Common myeloid progenitor, CD34-positive (primary cell): ENCODE measurements at places on chromosomes 6 and 20.

GRCh38 chr20:53101992-53102760, 130.0 kb downstream of the TSHZ2 start:
- no peak overlapping the region for H3K4me3 ChIP-seq
- DNase-seq = no peak
- H3K36me3 ChIP-seq = no peaks in the 10 kb centered on the region
- no peaks in the 10 kb centered on the region for H3K4me1 ChIP-seq
- H3K27me3 ChIP-seq = peaks cover 2% of the 10 kb centered on the region

GRCh38 chr6:163457637-163458561, 43.4 kb downstream of the QKI start:
- H3K27me3 ChIP-seq = no peaks in the 10 kb centered on the region
- H3K4me1 ChIP-seq = peaks cover 8% of the 10 kb centered on the region
- H3K36me3 ChIP-seq = peaks cover 17% of the 10 kb centered on the region
- no peak overlapping the region for H3K27ac ChIP-seq
- H3K4me3 ChIP-seq = no peak overlapping the region

DNA sequence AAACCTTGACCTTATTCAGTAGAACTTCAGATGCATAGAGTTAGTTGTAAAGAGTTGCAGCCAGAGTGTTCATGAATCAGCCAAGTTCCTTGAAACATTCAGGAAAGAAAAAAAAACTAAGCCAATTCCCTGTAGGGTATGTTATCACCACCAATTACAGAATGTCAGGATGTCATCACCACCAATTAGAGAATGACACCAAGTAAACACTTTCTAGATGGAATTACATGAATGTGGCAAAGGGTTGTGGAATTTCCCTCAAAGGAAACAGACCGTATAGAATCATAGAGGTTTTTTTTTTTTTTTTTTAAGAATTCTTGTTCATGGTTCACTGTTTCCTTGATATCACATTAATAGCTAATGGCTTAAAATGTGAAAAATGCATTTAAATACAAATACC, 472.1 kb upstream of the RNF217 start:
- no peaks in the 10 kb centered on the region for H3K4me1 ChIP-seq
- H3K27me3 ChIP-seq = no peaks in the 10 kb centered on the region
- no peaks in the 10 kb centered on the region for H3K36me3 ChIP-seq
- DNase-seq = no peak

GRCh38 chr6:25042036-25042521, 106.3 kb upstream of the RIPOR2 start:
- DNase-seq = peak; percentile 76
- H3K27me3 ChIP-seq = no peaks in the 10 kb centered on the region
- peak overlapping the region; percentile 97 for H3K27ac ChIP-seq
- H3K4me3 ChIP-seq = peak overlapping the region; percentile 89

DNA sequence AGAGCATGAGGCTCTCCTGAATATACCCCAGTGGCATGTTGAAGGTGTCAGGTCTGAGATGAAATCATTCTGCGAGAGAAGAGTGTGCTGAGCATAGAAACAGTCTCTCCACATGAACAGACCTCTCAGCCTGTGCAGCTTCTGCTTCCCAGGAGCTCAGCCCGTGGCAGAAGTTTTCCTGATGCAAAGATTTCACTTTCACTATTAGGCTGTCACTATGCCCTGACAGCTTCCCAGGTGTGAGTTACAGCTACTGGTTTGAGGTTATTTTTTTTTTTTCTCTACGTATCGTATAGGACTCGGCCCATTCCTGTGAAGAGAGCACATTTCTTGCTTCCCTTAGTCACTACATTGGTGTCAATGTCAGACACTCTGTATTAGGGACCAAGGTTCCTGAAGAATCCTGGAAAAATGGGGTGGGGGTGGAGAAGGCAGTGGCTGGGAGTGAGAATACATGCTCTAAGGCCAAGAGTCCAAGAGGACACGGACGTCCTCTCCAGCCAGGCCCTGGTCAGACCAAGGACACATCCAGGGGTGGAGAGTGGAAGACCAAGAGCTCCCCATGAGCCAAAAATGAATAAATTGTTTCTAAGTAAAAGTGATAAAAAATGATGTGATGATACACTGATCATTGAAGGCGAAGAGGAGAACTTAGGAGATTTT, 121.2 kb upstream of the AKAP12 start:
- no peak overlapping the region for H3K4me3 ChIP-seq
- H3K4me1 ChIP-seq = no peaks in the 10 kb centered on the region
- no peak overlapping the region for H3K27ac ChIP-seq
- no peaks in the 10 kb centered on the region for H3K27me3 ChIP-seq
- H3K36me3 ChIP-seq = no peaks in the 10 kb centered on the region
- peak; percentile 46 for DNase-seq

GRCh38 chr6:153588330-153588729, 450.7 kb upstream of the OPRM1 start:
- H3K27me3 ChIP-seq = no peaks in the 10 kb centered on the region
- H3K36me3 ChIP-seq = no peaks in the 10 kb centered on the region
- no peak overlapping the region for H3K4me3 ChIP-seq
- H3K4me1 ChIP-seq = no peaks in the 10 kb centered on the region
- H3K27ac ChIP-seq = no peak overlapping the region
- DNase-seq = no peak

DNA sequence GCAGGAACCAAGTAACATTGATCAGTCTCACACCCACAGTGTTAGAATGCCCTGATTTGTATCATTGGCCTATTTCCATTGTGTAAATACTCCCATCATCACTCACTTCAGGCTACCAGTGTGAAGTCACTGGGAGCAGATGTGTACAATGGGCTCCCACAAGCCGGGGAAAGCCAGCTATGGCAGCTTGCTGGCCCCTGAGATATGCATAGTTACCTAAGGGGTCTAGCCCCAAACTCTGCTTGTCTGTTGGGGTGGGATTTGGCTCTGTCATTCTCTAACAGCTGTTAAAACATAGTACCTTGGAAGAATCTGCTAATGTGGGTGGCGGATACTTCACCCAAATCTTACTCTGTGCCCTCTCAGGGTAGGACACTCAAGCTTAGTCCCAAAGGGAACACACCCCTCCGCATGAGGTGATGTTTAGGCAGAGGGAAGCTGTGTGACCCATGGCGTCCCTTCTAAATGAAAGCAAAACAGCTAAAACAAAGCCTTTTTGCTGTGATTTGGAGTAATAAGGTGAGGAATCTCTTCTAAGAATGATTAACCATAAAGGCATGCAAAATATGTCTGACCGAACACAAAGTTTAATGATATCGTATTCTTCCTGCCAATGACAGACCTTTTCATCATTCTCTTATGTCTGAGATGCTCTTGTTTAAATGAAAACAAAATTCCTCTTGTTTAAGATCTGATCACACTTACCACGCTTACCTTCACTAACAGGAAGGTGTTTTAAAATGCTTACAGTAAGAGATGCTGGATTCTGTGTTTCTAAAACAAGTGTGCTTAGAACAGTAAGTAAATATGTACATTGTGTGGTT, 45.9 kb upstream of the PXDC1 start:
- no peak overlapping the region for H3K4me3 ChIP-seq
- no peak overlapping the region for H3K27ac ChIP-seq

DNA sequence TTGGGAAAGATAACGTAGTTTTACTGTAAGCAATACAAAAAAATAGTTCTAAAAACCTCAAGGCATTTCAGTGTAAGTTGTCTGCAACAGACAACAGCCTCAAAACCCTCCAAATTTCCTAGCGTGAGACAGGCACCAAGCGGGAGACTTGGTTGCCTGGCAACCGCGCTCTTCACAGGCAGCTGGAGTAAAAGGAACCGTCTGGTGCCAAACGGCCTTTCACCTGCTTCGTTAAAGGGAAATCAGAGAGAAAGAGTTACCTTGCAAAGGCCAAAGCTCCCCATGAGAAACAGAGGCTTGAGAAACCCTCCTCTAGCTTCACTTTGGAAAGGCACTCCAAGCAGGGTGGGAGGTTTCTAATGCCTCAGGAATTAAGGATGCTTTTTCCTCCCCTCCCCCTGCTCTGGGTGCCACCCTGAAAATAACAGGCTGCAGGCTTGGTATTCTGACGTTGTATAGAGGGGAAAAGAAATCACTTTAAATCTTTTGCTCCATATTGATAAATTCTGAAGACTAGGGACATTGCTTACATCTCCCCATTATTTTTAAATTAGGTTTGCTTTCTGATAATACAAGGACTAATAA, 129.7 kb upstream of the UFL1 start:
- H3K27ac ChIP-seq = no peak overlapping the region
- H3K36me3 ChIP-seq = no peaks in the 10 kb centered on the region
- H3K4me1 ChIP-seq = no peaks in the 10 kb centered on the region
- no peaks in the 10 kb centered on the region for H3K27me3 ChIP-seq
- H3K4me3 ChIP-seq = no peak overlapping the region
- peak; percentile 0 for DNase-seq

GRCh38 chr6:134176264-134176975, 124.0 kb upstream of the SLC2A12 start:
- H3K36me3 ChIP-seq = no peaks in the 10 kb centered on the region
- H3K4me1 ChIP-seq = peaks cover 60% of the 10 kb centered on the region
- peak overlapping the region; percentile 97 for H3K4me3 ChIP-seq
- H3K27ac ChIP-seq = no peak overlapping the region

GRCh38 chr6:27980111-27980510, 23.1 kb downstream of the OR2B6 start:
- H3K36me3 ChIP-seq = no peaks in the 10 kb centered on the region
- H3K27ac ChIP-seq = no peak overlapping the region
- H3K4me3 ChIP-seq = no peak overlapping the region
- no peak for DNase-seq

DNA sequence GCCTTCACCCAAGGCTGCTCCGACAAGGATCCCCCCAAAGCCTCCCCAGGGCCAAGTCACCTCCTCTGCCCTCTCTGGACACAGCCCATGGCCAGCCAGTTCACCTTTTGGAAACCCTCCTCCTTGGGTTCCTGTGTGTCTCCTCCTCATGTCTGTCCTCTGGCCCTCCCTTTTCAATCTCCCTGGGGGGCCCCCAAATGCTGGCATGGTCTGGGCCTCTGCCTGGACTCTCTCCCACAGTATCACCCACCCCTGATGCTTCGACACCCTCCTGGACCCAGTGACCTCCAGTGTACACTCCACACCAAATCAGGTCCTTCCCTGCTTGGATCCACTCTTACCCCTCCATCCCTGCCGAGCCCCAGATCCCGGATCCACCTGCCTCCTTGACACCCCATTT, 46.7 kb upstream of the NNAT start:
- H3K4me3 ChIP-seq = no peak overlapping the region
- no peaks in the 10 kb centered on the region for H3K27me3 ChIP-seq
- no peak overlapping the region for H3K27ac ChIP-seq
- DNase-seq = no peak

- no peaks in the 10 kb centered on the region for H3K27me3 ChIP-seq
- H3K27ac ChIP-seq = no peak overlapping the region
- no peak for DNase-seq
- no peaks in the 10 kb centered on the region for H3K4me1 ChIP-seq
Measured at GRCh38 chr6:158843751-158844683, 24.8 kb upstream of the EZR start.

GRCh38 chr6:14166839-14167238, 49.3 kb downstream of the CD83 start:
- no peaks in the 10 kb centered on the region for H3K4me1 ChIP-seq
- no peaks in the 10 kb centered on the region for H3K27me3 ChIP-seq
- peak; percentile 7 for DNase-seq
- no peak overlapping the region for H3K4me3 ChIP-seq
- no peaks in the 10 kb centered on the region for H3K36me3 ChIP-seq

DNA sequence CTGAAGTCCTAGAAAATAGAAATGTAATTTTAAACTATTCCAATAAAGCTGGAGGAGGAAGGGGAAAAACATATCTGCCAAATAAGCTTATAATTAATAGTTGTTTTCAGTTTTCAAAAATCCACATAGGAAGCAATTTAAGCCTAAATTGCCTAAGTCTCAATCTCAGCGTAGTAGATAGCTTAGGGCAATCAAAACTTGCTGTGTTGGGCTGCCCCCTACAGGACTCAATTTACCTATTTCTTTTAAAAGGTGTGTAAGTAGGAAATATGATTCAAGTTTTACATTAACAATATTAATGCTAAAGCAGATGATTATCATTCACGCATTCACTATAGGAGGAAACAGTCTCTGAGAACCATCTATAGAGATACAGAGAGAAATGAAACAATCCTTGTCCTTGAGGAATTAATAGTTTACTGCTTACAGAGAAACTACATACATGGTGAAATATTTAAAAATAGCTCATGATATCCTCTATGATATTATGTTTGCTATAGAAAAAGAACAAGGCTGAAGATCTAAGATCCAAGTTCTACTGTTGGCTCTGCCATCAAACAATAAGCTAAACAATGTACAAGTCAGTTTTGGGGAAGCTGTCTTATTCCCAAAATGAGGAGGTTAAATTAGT, 102.1 kb downstream of the ATG5 start:
- H3K4me1 ChIP-seq = no peaks in the 10 kb centered on the region
- H3K36me3 ChIP-seq = no peaks in the 10 kb centered on the region
- H3K4me3 ChIP-seq = no peak overlapping the region
- peak; percentile 88 for DNase-seq

- H3K36me3 ChIP-seq = peaks cover 4% of the 10 kb centered on the region
- H3K27ac ChIP-seq = no peak overlapping the region
- no peak for DNase-seq
- no peaks in the 10 kb centered on the region for H3K27me3 ChIP-seq
Measured at GRCh38 chr20:1934721-1935573, 39.7 kb downstream of the SIRPA start.

DNA sequence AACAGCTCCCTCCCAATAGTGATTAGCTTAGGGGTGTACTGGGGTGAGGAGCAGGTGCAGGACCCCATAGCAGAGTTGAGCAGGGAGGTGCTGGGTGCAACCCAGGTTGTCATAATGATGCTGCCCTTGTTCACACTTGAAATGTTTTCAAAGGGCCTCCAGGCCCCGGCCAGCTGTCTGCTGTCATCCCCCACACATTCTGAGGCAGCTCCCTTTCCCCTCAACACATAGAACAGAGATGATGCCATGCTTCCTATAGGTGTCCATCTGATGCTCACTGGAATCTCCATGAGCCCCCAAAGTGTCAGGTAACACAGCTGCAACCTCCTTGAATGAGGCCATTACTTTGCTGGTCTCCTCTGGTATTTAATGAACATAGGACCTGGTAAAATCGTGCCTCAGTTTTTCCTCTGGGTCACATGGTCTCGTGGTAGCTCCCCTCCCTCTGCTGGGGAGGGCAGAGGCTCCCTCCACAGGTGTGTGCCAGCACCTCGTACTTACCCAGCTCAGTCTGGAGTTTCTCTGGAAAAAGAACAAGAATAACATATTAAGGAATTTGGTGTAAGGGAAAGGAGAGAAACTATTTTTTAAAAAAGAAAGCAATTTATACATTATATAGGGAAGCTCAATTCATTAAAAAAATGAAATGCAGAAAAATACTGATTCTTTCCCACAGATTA, 5.6 kb downstream of the BTNL2 start:
- H3K4me3 ChIP-seq = no peak overlapping the region
- no peak for DNase-seq
- H3K27me3 ChIP-seq = peaks cover 9% of the 10 kb centered on the region
- no peak overlapping the region for H3K27ac ChIP-seq

- no peaks in the 10 kb centered on the region for H3K4me1 ChIP-seq
- no peak for DNase-seq
- H3K27me3 ChIP-seq = peaks cover 5% of the 10 kb centered on the region
- no peak overlapping the region for H3K4me3 ChIP-seq
Measured at GRCh38 chr6:138235205-138235604, 16.9 kb upstream of the PBOV1 start.

DNA sequence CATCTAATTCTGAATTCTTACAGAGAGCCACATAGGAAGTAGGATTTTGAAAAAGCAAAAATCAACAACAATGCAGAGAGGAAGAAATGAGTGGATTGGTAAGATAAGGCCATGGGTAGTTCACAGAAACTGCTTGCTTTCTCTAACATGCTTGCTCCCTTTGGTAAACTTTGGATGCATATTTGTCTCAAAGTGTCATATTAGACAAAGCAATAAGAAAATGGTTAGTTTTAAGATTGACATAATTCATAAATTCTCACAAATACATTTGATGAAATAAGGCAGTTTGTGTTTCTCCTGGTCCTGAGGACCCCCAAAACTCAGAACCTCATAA, 31.7 kb downstream of the UTRN start:
- H3K27ac ChIP-seq = peak overlapping the region; percentile 40
- no peaks in the 10 kb centered on the region for H3K27me3 ChIP-seq
- no peaks in the 10 kb centered on the region for H3K36me3 ChIP-seq
- DNase-seq = no peak
